Esophagus squamous epithelium (tissue), 5 donors: ENCODE measurements at places on chromosomes 4 and X. TPM values are rescaled to one million over a fixed set of nuclear protein-coding genes. Genes with fewer than 3 reads are reported as not detected.

DNA sequence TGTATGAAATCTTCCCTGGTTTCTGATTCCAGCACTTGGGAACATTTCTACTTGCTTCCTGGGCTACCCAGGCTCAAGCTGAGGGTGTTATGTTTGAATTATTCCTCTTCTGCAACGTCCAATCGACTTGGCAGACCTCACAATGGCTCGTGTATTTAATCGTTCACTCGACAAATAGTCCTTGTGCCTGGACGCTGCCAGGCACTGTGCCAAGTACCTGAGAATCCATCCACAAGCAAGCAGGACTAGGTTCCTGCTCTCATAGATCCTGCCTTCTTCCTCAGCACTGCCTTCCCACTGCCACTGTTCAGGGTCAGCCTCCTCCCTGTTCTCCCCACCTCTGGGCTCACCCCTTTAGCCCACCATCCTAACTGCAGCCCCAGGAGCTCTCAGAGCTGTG lies 113.3 kb downstream of the EFNB1 start:
- DNase-seq, result no peak

Gene MAOB
- total RNA-seq, result 3.3 TPM

Gene ARX
- total RNA-seq, result not detected

DNA sequence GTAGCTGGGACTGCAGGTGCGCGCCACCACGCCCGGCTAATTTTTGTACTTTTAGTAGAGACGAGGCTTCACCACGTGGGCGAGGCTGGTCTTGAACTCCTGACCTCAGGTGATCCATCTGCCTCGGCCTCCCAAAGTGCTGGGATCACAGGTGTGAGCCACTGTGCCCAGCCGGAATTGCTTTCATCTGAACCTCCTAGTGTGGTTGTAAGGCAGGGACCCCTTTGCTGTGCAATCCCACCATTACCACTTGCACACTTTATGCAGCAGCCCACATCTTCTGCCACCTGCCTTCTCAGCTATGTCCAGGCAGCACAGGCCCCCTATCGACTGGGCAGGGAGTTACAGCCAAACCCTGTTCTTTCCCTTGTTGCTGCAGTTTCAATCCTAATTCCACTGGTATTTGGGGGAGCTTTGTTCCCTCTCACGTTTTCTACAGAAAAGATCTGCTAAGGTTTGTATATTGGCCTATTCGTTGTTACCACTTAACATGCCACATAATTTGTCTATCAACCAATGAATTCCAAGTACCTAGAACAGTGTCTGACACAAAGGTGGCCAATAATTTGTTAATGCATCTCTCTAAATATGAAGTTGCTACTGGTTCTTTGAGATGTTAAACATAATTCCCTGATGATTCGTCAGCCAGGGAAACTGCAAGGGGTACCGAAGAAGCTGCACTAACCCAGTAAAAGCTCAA lies 6.5 kb downstream of the RPL39 start:
- DNase-seq, result no peak

Gene SYTL5
- total RNA-seq, result 5.8 TPM

DNA sequence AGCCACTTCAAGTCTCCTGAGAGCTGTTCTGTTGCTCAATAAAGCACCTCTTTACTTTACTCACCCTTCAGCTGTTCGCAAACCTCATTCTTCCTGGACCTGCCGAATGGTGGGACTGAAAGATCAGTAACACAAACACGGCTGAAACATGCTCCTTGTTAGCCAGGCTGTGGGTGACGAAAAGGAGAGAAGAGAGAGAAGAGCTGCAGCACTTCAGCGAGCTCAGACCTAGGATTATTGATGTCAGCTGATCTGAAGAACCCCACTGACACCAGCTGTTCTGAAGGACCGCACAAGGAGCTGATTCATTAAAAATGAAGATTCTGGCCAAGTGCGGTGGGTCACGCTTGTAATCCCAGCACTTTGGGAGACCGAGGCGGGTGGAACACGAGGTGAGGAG lies 2020.0 kb upstream of the ADGRL3 start:
- no peak for DNase-seq

Gene HUWE1
- 112 TPM for total RNA-seq

GRCh38 chrX:47651043-47651905 lies 911 bp upstream of the ELK1 start:
- no peak for DNase-seq

DNA sequence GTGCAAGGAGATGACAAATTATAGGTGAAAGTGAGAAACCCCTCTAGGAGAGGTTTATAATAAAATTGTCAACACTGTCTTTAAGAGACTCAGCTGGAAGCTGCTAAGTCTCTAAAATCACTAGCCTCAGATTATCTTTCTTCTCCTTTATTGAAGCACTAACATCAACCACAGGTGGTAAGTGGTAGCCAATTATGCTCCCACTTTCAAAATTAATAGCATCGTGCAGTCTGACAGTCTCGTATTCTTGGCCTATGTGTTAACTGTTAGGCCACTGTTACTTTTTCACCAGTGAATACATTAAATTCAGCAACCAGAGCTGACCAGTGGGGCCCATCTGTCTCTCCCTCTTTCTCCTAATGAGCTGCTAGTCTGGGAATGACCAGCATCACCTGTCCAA lies 674.1 kb downstream of the RAPGEF2 start:
- DNase-seq, result no peak

Gene OPHN1
- 5.8 TPM for total RNA-seq

DNA sequence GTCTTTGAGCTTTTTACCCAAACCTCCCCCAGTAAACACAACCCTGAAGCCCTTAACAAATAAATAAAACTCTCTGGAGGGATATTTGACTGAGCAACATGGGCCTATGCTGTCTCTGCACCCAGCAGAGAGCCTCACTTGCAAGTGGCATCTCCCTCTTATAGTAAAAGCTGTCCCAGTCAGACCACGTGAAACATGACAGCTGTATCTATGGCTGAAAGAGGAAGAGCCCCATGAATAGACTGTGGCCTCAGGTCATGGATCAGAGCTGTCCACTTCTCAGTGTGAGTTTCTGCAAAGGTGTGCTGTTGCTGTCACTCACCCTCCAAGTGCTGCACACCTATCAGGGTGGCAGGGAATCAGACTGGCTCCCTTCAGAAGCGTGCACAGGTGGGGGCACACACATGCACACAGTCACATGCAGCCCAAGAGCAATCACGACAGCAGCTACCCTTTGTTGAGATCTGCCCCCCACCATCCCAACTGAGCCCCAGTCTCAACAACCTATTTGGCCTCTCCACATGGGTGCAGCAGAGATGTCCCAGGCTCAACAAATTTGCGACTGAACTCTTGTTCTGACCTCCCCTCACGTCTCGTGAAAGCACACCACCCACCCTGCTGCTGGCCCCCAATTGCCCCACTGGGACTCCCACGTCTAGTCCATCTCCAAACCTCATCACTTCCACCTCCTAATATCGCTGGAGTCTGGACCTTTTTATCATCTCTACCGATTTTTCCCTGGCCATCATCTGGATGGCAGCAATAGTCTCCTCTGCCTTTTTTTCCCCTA lies 45.6 kb downstream of the NAT8L start:
- no peak for DNase-seq

GRCh38 chrX:19003756-19004155 lies 19.8 kb upstream of the PHKA2 start:
- DNase-seq, result no peak

Gene CTPS2
- total RNA-seq, result 7.6 TPM

- DNase-seq, result no peak
Observed at GRCh38 chr4:11416071-11416766, 12.5 kb downstream of the HS3ST1 start.

- DNase-seq, result no peak
Observed at GRCh38 chr4:82578935-82579334, 17.1 kb upstream of the TMEM150C start.

DNA sequence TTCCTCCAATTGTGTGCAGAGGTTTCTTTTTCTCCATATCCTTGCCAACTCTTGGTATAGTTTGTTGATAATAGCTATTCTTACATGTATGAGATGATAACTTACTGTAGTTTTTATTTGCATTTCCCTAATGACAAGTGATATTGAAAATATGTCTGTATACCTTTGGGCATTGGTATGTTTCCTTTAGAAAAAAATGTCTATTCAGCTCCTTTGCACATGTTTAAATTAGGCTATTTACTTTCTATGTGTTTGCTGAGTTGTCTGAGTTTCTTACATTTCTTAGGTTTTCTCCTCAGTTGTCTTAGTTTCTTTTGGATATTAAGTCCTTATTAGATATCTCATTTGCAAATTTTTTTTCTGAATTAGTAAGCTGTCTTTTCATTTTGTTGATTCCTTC lies 487.3 kb upstream of the EPHA5 start:
- no peak for DNase-seq

Gene RBM46
- not detected for total RNA-seq

Gene RADX
- total RNA-seq, result 2.1 TPM

Gene PAGE1
- not detected for total RNA-seq

GRCh38 chrX:2872671-2873277 lies 44.0 kb downstream of the GYG2 start:
- DNase-seq, result no peak

- DNase-seq, result no peak
Observed at GRCh38 chr4:40881851-40882250, 132.1 kb downstream of the NSUN7 start.

- DNase-seq, result no peak
Observed at GRCh38 chr4:170091069-170091696, 1.4 kb upstream of the AADAT start.

DNA sequence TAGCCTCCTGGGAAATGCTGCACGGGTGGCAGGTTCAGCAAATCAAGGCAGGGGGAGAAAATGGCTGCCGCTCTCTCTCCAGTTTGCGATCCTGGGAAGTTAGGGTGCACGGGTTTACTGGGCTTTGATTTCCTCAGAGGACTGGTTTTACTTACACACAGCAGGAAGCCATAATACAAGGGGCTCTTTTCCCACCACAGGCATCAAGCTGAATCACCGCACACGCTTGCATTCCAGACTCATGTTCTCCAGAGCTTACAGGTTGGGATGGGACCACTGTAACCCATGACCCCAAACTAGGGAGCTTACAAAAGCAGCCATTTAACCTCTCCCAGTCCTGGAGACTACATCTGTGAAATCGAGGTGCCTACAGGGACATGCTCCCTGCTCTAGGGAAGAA lies 159.8 kb downstream of the DHRSX start:
- no peak for DNase-seq

Gene H2AZ1
- total RNA-seq, result 109 TPM

DNA sequence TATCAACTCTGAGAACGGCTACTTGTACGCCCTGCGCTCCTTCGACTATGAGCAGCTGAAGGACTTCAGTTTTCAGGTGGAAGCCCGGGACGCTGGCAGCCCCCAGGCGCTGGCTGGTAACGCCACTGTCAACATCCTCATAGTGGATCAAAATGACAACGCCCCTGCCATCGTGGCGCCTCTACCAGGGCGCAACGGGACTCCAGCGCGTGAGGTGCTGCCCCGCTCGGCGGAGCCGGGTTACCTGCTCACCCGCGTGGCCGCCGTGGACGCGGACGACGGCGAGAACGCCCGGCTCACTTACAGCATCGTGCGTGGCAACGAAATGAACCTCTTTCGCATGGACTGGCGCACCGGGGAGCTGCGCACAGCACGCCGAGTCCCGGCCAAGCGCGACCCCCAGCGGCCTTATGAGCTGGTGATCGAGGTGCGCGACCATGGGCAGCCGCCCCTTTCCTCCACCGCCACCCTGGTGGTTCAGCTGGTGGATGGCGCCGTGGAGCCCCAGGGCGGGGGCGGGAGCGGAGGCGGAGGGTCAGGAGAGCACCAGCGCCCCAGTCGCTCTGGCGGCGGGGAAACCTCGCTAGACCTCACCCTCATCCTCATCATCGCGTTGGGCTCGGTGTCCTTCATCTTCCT lies 2.7 kb downstream of the PCDH10 start:
- DNase-seq, result no peak

- DNase-seq, result no peak
Observed at GRCh38 chr4:180380733-180381132, 1862.5 kb upstream of the TENM3 start.

- no peak for DNase-seq
Observed at GRCh38 chrX:18973527-18974192, 10.3 kb downstream of the PHKA2 start.

DNA sequence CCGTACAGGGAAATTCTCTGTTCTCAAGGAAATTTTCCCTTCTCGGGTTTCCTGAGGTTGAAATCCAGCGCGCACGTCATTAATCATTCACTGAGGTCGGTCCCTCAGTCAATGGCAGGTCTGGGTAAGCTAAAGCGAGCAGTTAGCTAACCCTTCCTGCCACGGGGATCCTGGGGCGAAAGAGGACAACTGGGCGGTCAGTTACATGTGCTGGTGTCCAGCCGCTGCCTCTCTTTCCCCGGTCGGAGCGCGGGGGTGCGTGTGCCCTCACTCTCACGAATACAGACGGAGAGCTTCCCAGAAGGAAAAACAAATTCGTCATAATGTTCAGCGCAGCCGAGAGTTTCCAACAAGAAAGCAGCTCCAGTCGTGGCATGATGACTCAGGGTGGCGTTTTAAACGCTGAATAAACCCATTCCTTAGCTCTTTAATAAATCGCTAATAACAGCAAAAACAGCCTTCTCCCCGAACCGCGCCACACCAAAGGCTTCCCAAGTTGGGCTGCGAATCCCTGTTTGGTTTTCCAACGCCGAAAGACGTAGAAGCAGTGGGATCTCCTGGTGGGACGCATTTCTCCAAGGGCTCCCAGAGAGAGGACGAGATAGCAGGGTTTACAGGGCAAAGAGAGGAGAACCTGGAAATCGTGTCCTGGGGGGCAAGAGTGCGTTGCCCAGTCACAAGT lies 752 bp upstream of the FGF5 start:
- DNase-seq, result no peak

- no peak for DNase-seq
Observed at GRCh38 chr4:187479511-187479910, 516.1 kb upstream of the ZFP42 start.

GRCh38 chrX:40189637-40190036 lies 91.9 kb upstream of the BCOR start:
- no peak for DNase-seq

GRCh38 chrX:100685284-100685996 lies 41.4 kb downstream of the SRPX2 start:
- DNase-seq, result no peak

DNA sequence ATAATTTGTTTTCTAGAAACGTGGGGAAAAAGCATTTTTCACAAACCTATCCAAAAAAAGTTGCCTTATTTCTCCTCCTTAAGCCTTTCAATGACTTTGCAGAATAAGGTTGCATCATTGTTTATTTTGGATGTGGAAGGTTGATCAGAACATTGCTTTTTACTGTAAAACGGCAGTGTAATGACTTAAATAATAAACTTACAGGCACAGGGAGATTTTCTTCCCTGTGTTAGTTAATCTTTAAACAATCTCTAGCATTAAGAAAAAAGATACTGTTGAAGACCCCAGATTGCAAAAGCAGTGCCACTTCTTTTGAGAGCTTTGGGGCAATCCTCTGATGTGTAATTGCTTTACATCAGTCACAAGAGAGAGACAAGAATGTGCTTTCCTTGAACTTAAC lies 153.4 kb downstream of the ARX start:
- DNase-seq, result no peak

GRCh38 chr4:37721995-37722638 lies 35.9 kb upstream of the RELL1 start:
- DNase-seq, result no peak

DNA sequence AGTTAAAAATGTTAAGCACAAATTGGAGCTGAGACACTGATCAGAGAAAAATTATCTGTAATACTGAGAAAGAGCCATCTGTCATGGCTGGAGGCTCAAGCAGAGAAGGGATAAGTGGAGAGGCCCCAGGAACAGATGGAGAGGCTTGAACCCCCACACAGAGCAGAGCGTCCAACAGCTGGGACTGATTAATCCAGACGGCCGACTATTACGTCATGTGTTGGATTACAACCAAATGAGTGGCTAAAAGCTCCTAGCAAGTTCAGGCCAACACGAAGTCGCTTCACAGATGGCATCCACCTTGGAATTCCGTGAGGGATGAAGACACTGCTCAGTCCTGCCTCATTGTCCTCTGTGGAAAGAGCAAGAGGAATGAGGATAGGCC lies 57.7 kb upstream of the ATXN3L start:
- DNase-seq, result no peak
